Activated CD8-positive, alpha-beta memory T cell treated with anti-CD3 and anti-CD28 coated beads, Interleukin-2, amount 10 ng/mL, durations not matched to agents 7 days and 5 days (primary cell): ENCODE measurements at places on chromosomes 5 and 9. TPM values are rescaled to one million over a fixed set of nuclear protein-coding genes. Genes with fewer than 3 reads are reported as not detected.

GRCh38 chr9:13963005-13963653 lies 350.8 kb downstream of the NFIB start:
- no peaks in the 10 kb centered on the region for H3K36me3 ChIP-seq
- H3K27ac ChIP-seq, result no peak overlapping the region
- H3K4me1 ChIP-seq, result no peaks in the 10 kb centered on the region

- no peaks in the 10 kb centered on the region for H3K27me3 ChIP-seq
- H3K4me1 ChIP-seq, result peaks cover 37% of the 10 kb centered on the region
These were observed 455 bp downstream of the KIF20A start for GRCh38 chr5:138179277-138179857.

DNA sequence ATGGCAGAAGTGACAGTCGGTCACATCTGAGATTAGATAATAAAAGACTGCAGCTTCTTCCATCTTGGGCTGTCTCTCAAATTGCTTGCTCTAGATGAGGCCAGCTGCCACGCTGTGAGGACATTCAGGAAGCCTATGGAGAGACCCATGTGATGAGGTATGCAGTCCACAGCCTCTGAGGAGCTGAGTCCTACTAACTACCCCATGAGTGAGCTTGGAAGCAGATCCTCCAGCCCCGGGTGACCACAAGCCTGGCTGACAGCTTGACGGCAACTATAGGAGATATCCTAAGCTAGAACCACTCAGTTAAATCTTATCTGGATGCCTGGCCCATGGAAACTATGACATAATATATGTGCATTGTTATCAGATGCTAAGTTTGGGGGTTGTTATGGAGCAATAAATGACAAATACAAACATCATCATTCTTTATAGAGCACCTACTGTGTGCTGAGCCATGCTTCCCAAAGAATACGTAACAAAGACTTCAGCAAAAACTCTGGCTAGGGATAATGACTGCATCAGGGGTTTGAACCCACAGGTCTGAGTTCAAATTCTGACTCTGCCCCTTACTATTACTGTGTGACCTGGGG lies 26.7 kb downstream of the KCNV2 start:
- H3K4me3 ChIP-seq, result no peak overlapping the region
- H3K36me3 ChIP-seq, result peaks cover 16% of the 10 kb centered on the region
- DNase-seq, result no peak
- H3K27ac ChIP-seq, result no peak overlapping the region
- no peaks in the 10 kb centered on the region for H3K27me3 ChIP-seq

DNA sequence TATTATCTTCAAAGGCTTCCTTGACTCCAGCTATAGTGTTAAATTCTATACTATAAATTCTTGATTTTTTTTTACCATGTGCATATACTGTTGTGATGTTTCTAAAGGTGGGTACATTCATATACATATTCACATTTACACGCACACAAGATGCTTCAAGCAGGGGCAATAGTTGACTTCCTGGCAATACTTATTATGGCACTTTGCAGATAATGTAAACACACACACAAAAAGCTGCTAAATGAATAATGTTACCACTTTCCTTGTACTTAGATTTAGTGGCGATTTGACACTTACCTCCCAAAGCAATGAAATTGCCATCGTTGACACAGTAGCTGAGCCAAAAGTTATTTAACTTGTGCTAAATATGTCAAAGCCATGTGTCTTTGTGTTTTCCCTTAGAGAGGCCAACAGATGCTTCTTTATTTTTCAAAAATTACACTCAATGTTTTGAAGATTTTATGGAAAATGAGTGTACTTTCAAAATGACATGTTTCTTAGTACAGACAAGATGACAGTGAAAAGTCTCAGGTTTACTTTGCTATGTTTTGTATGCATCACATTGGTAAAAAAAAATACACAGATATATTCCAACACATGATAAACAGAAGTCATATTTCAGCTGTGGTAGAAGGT lies 12.2 kb upstream of the ERAP2 start:
- H3K4me1 ChIP-seq, result peaks cover 23% of the 10 kb centered on the region
- no peaks in the 10 kb centered on the region for H3K27me3 ChIP-seq
- no peak overlapping the region for H3K4me3 ChIP-seq
- no peak for DNase-seq
- no peaks in the 10 kb centered on the region for H3K36me3 ChIP-seq
- H3K27ac ChIP-seq, result no peak overlapping the region

Gene SPDL1
- 48.6 TPM for total RNA-seq

Gene CDH9
- not detected for total RNA-seq

Gene NME5
- total RNA-seq, result not detected
